ENCODE measurements at places on chromosomes 5 and 9.

- DNase-seq, result no peak
Measured at GRCh38 chr5:33379757-33380156, 61.0 kb upstream of the TARS1 start.

DNA sequence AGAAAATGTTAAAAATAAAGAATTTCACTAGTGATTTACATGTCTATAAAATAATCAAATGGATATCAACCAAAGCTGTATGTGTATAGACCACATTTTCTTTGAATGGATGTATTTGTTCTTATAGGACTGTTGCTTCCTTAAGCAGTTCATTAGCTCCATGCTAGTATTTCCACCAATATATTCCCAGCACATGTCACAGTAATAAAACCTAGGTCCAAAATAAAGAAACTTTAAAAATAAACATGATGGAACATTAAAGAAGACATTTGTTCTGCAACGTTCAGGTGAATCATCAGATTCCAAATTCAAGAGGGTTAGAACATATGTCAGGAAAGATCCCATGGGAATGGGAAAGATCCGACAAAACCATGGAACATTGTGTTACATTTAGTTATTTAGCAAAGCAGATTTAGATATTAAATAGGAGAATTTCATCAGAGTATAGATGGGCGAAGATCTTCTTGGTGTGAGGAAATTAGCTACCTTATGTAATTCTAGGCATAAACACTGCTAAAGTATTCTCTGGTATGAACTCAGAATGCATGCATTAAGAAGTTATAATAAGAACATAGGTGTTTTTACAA, 490.7 kb downstream of the CDH18 start:
- no peak for DNase-seq

- DNase-seq, result no peak
Measured at GRCh38 chr5:43313854-43314457, 744 bp upstream of the HMGCS1 start.

DNA sequence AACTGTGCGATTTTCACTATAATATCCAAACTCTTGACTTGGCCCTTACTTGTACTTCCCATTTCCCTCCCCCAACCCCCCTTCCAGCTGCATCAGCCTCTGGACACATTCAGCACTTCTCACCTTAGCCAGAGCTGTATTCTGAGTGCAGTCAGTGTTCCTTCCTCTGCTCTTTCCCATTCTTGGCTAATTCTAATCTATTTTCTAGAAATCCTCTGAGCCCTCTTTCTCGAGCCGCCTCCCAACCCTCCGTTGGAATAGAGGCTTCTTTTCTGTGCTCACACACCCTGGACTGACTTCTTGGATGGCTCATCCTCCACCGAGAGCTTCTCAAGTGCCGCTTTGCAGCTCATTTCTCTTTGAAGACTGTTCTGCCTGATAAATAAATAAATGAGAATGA, 188.8 kb downstream of the NTRK2 start:
- no peak for DNase-seq

DNA sequence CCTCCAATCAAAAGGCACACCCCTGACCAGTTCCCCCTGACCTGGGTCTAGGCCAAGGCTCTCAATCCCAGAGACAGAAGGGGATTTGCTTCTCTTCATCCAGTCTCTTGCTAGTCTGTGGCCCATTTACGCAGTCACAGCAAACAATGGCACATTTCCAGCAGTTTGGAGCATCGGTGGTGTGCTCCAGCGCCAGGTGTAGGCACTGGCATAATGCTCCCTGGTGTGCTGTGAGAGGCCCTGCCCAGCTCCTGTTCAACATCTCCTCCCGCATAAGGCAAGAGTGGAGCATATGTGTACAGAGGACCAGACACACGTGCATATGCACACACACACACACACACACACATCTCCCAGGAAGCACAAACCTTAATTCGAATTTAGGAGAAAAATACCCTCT, 79.5 kb upstream of the ERCC6L2 start:
- no peak for DNase-seq

DNA sequence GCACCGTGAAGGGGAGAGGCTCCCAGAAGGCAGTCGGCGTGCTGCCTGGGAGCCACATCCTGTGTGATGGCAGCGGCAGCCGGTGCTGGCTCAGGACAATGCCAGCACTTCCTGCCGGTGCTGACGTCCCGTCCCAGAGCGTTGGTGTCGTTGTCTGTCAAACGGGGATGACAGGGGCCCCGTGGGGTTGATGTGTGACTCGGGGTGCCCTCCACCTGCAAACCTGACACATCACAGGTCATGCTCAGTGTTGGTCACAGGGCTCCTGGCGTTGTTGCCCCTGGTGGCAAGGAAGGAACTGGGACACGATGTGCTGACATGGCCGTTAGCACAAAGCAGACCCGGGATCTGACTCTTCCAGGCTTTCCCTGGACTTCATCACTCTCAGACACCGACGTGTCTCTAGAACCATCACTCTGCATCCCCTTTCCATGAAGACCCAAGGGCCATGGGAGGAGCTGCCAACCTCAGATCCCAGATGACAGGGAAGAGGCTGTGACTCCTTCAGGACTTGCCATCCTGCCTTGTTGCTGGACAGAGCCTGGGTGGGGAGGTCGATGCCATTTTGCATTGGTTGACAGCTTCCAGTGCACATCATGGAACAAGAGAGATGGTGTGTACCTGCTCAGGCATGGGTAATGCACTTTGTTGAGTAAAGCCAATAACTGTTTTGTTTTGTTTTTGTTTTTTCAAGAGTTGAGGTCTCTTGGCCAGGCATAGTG, 21.5 kb downstream of the PLPP7 start:
- no peak for DNase-seq

DNA sequence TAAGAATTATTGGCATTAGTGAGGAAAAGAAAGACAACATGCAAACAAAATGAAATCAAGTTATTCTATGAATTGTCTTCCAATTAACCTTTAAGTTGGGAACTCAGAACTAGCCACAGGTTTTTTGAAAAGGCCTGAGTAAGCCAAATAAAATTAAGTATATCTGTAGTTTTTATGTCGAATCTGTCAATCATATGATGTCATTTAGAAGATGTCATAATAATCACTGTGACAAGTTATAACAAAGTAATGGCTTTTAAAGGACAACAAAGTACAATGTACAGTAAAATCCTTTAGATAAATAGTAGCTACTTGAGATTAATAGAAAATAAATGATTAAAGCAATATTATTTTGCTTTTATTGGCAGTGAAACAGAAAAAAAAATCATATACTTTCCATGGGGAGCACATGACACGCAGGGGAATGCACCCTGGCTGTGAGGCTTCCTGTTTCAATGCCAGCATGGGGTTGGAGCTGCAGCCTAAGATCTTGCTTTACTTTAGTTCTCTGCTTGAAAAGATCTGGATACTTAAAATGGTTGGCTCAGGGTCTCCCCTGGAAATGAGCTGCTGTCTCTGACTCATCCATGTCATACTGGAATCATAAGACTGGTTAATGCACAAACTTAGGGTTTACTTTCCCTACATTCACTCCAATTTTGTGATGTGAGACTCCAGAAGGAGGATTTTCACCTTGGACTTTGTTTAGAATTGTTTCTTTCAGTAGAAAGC, 284.3 kb downstream of the TAF11L14 start:
- DNase-seq, result no peak

DNA sequence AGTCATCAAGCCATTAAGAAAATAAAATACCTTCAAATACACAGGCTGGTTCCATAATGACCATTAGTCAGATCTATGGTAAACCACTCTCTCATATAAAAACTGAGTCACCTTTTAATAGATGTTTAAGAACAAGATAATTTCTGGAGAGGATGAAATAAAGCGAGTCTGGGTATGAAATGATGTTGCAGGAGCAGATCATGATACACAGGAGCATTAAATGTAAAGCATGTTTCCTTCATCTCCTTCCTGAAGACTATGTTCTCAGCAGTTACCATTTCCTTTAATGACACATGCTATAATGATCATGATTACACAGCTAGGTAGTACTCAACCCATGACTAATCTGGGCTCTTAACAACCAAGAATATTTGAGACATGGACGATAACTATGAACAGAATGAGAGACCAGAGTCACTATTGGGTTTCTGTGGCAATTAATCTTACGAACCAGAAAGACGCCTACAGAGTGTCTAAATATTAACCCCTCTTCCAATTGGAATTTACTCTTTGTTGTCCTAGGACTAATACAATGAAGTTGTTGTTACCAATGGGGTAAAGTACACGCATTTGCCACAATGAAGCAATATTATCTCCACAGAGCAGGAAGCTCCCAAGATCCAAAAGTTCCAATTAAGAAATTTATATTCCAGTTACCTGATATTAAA, 105.6 kb downstream of the NR6A1 start:
- peak; percentile 21 for DNase-seq
